Endodermal cell (in vitro differentiated cells): ENCODE measurements at places on chromosomes 6 and 20.

GRCh38 chr6:56850626-56851025 is 104.3 kb upstream of the BEND6 start:
- no peaks in the 10 kb centered on the region for H3K36me3 ChIP-seq
- peaks cover 17% of the 10 kb centered on the region for H3K4me1 ChIP-seq

DNA sequence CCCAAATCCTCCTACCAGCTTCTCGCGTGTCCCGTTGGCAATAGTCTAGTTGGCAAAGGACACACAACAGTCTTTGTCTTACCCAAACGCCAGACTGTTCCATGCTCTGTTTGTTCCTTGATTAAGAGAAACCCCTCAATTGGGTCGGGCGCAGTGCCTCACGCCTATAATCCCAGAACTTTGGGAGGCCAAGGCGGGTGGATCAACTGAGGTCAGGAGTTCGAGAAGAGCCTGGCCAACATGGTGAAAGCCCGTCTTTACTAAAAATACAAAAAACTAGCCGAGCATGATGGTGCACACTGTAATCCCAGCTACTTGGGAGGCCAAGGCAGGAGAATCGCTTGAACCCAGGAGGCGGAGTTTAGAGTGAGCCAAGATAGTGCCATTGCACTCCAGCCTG is 153.7 kb downstream of the GRM4 start:
- no peak overlapping the region for H3K27ac ChIP-seq
- no peaks in the 10 kb centered on the region for H3K36me3 ChIP-seq
- peaks cover 27% of the 10 kb centered on the region for H3K4me1 ChIP-seq

DNA sequence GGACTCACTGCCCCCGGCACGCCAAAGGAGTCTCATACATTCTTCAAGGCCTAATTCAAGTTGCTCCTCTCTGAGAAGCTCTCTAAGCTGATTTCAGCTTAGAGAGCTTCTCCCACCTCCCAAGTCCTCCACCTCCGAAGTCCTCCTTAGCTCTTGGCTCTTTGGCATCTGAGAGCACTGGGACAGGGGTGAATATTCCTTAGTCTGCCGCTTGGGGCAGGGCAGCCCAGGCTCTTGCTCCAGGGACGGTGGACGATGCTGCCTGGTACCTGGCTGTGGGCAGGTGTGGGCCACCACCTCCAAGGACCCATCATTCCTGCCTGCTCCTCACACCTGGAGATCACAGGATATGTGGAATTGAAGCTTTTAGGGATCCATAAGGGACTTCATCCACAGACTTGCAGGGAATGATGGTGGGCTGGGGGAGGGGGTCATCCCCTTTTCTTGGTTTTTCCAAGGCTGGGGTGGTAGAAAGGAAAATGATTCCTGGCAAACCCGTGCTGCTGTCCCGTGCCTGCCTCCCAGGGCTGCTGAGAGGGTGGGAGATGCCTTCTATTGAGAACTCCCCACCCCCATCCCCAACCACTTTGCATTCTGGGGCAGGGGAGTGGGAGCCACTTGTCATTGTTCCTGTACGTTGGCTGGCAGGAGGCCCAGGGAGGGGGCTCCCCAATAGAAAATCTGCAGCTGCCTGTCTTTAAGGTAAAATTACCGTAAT is 57.4 kb downstream of the ARHGAP40 start:
- no peak overlapping the region for H3K4me3 ChIP-seq
- H3K27me3 ChIP-seq = no peaks in the 10 kb centered on the region
- H3K36me3 ChIP-seq = no peaks in the 10 kb centered on the region
- DNase-seq = peak; percentile 93
- H3K4me1 ChIP-seq = no peaks in the 10 kb centered on the region

- no peak for DNase-seq
- H3K4me1 ChIP-seq = no peaks in the 10 kb centered on the region
- H3K27me3 ChIP-seq = no peaks in the 10 kb centered on the region
- H3K4me3 ChIP-seq = no peak overlapping the region
These were observed 53.6 kb upstream of the SIRPA start for GRCh38 chr20:1841554-1842140.

GRCh38 chr6:143516690-143517446 is 5.3 kb upstream of the FUCA2 start:
- no peaks in the 10 kb centered on the region for H3K27me3 ChIP-seq
- no peak overlapping the region for H3K27ac ChIP-seq
- no peaks in the 10 kb centered on the region for H3K36me3 ChIP-seq
- no peak overlapping the region for H3K4me3 ChIP-seq
- DNase-seq = no peak

- no peak for DNase-seq
- H3K27ac ChIP-seq = no peak overlapping the region
- H3K36me3 ChIP-seq = no peaks in the 10 kb centered on the region
- no peaks in the 10 kb centered on the region for H3K4me1 ChIP-seq
These were observed 56.0 kb downstream of the ISM1 start for GRCh38 chr20:13276945-13277541.

GRCh38 chr6:148700741-148701311 is 46.0 kb upstream of the UST start:
- H3K27me3 ChIP-seq = no peaks in the 10 kb centered on the region
- peaks cover 6% of the 10 kb centered on the region for H3K4me1 ChIP-seq
- H3K4me3 ChIP-seq = no peak overlapping the region
- DNase-seq = no peak
- H3K27ac ChIP-seq = no peak overlapping the region

GRCh38 chr6:5028921-5029320 is 25.1 kb upstream of the RPP40 start:
- no peaks in the 10 kb centered on the region for H3K27me3 ChIP-seq
- no peak for DNase-seq
- H3K36me3 ChIP-seq = no peaks in the 10 kb centered on the region
- H3K4me1 ChIP-seq = peaks cover 3% of the 10 kb centered on the region
- H3K4me3 ChIP-seq = no peak overlapping the region

GRCh38 chr6:156777577-156778453 is 637 bp downstream of the ARID1B start:
- H3K36me3 ChIP-seq = no peaks in the 10 kb centered on the region
- DNase-seq = peak; percentile 78
- H3K4me3 ChIP-seq = peak overlapping the region; percentile 83
- H3K27ac ChIP-seq = peak overlapping the region; percentile 97
- H3K4me1 ChIP-seq = peaks cover 2% of the 10 kb centered on the region

DNA sequence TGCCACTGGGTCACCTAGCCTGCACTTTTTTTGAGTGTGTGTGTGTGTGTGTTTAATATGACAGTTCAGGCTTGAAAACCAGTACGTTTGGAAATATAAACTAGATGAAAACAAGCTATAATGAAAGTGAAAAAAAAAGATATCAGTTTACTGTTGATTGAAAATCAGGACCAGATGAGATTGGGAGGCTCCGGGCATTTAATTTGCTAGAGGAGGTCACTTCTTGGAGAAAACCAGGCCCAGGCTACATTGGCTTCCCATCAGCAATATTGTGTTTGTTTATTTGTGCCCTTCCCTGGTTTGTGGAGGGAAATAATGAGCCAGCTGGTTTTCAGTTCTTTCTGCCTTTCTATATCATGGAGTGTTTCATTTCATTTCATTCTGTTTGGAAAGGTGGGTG is 246.6 kb upstream of the JAG1 start:
- H3K27ac ChIP-seq = no peak overlapping the region
- no peaks in the 10 kb centered on the region for H3K36me3 ChIP-seq
- H3K4me3 ChIP-seq = no peak overlapping the region
- DNase-seq = no peak
- no peaks in the 10 kb centered on the region for H3K4me1 ChIP-seq

DNA sequence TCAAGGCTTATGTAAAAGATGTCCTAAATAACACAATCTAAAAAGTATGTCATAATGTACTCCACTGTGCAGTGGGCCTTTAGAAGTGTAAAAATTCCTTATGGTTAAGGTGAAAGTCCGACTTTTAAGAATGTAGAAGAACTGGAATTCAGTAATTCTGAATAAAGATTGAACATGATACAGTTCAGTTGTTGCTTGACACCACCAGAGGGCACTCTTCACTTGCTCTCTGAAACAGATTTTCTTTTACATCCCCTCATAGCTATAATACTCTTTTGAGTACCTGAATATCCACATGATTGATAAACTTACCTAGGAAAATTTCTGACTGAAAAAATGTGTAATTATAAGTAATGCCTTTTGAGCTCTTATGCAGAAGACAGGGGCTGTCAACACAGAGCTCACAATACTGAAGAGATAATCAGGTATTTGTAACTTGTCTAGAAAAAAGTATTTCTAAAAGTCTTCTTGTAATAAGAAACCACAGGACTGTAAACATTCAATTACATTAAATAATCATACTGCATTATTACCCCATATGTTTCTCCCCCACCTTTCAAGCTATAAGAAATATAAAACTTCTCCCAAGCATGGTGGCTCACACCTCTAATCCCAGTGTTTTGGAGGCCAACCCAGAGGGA is 92.1 kb downstream of the POPDC3 start:
- no peaks in the 10 kb centered on the region for H3K36me3 ChIP-seq
- H3K4me3 ChIP-seq = no peak overlapping the region
- H3K27ac ChIP-seq = no peak overlapping the region
- no peaks in the 10 kb centered on the region for H3K27me3 ChIP-seq

DNA sequence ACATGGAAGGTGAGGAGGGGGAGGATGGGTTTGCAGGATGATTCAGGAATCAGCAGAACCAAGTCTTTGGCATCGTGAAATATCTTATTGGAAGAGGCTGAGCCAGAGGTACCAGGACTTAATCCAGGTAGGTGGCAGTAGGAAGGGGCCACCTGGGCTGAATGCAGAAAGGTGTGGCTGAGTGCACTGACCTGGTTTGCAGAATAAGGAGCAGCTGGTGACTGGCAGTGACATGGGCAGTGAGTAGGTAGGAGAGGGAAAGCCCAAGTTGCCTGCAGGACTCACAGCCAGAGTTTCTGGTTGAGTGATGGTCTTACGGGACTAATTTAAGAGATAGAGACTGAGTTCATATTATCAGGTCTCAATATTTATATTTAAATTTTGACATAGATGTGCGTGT is 1.1 kb upstream of the PBOV1 start:
- H3K4me1 ChIP-seq = no peaks in the 10 kb centered on the region
- no peak overlapping the region for H3K4me3 ChIP-seq
- no peak overlapping the region for H3K27ac ChIP-seq
- peaks cover 3% of the 10 kb centered on the region for H3K36me3 ChIP-seq
- H3K27me3 ChIP-seq = no peaks in the 10 kb centered on the region
- DNase-seq = no peak

GRCh38 chr6:33620158-33620855 is 815 bp upstream of the ITPR3 start:
- no peak overlapping the region for H3K27ac ChIP-seq
- no peaks in the 10 kb centered on the region for H3K4me1 ChIP-seq
- peaks cover 33% of the 10 kb centered on the region for H3K27me3 ChIP-seq
- peak; percentile 76 for DNase-seq
- H3K36me3 ChIP-seq = no peaks in the 10 kb centered on the region

DNA sequence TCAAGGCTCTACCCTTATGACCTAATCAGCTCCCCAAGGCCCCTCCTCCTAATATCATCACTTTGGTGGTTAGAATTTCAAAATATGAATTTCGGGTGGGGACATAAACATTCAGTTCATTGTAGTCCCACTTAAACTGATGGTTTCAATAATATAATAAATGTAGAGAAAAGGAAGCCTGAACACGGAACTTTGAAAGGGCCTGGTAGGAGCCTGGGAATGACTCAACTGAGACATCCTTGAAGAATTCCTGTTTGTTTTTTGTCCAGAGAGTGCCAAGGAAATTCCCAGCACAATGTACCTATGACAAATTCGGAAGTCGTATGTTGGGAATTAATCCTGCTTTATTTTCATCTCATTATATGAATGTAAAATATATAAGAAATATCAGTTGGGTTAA is 457.9 kb downstream of the PLCB1 start:
- no peak for DNase-seq
- no peaks in the 10 kb centered on the region for H3K4me1 ChIP-seq
- no peaks in the 10 kb centered on the region for H3K36me3 ChIP-seq
- no peak overlapping the region for H3K27ac ChIP-seq
- no peaks in the 10 kb centered on the region for H3K27me3 ChIP-seq

DNA sequence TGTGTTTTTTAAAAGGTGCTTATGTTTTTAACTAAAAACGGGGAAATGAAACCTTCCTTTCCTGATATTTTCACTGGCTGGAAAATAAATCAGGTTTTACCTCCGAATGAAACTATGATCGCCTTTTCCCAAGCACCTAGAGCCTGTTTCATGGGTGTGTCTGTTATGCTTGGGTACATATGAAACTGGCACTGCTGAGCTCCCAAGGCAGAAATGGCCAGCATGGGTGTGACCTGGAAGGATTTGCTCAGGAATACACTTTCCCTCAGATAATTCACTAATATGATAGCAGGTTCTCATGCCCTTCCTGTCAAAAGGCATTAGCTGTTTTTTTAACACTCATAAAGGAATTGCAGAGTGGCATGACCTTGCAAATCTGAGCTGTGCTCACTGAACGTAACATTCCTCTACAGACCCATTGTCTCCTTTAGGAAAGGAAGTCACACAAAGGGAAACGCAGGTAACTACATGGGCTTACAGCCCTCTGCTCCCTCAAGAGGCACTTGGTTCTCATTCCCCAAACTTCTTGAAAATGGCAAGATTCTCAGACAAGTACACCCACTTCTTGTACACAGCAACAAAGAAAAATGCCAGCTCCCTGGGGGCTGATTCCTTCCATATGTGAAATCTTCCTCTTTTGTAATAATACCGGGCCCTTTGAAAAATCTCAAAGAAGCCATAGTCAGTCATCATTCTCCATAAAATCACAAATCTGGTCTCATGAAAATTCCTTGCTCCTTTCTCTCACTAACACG is 72.7 kb downstream of the METTL24 start:
- no peak for DNase-seq
- H3K36me3 ChIP-seq = no peaks in the 10 kb centered on the region
- H3K4me1 ChIP-seq = no peaks in the 10 kb centered on the region
- H3K27me3 ChIP-seq = no peaks in the 10 kb centered on the region
- H3K27ac ChIP-seq = no peak overlapping the region

GRCh38 chr6:134230087-134230700 is 87.7 kb downstream of the SGK1 start:
- no peaks in the 10 kb centered on the region for H3K36me3 ChIP-seq
- no peak overlapping the region for H3K4me3 ChIP-seq
- H3K27me3 ChIP-seq = no peaks in the 10 kb centered on the region
- DNase-seq = no peak
- H3K4me1 ChIP-seq = no peaks in the 10 kb centered on the region
- H3K27ac ChIP-seq = no peak overlapping the region

- H3K4me1 ChIP-seq = peaks cover 2% of the 10 kb centered on the region
- no peak overlapping the region for H3K27ac ChIP-seq
- H3K36me3 ChIP-seq = no peaks in the 10 kb centered on the region
- peaks cover 52% of the 10 kb centered on the region for H3K27me3 ChIP-seq
- peak; percentile 34 for DNase-seq
- no peak overlapping the region for H3K4me3 ChIP-seq
These were observed 2.9 kb upstream of the MDFI start for GRCh38 chr6:41635365-41635764.

DNA sequence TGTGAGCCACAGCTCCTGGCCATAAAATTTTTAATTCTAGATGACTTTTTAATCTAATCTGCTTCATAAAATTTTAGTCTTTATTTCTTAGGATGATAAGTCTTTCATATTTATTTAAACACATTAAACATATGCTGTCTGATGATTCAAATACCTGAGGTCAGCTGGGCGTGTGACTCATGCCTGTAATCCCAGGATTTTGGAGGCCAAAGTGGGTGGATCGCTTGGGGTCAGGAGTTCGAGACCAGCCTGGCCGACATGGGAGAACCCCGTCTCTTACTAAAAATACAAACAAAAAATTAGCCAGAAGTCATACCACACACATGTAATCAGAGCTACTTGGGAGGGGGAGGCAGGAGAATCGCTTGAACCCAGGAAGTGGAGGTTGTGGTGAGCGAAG is 53.1 kb downstream of the RBM24 start:
- no peaks in the 10 kb centered on the region for H3K36me3 ChIP-seq
- no peak overlapping the region for H3K27ac ChIP-seq
- DNase-seq = no peak
- no peaks in the 10 kb centered on the region for H3K4me1 ChIP-seq

GRCh38 chr6:134654751-134655150 is 295.1 kb downstream of the ALDH8A1 start:
- H3K4me1 ChIP-seq = no peaks in the 10 kb centered on the region
- no peak overlapping the region for H3K4me3 ChIP-seq
- no peaks in the 10 kb centered on the region for H3K27me3 ChIP-seq
- no peaks in the 10 kb centered on the region for H3K36me3 ChIP-seq
- DNase-seq = no peak
